CD14-positive monocyte (primary cell): ENCODE measurements at places on chromosomes 3 and 15.
A peak's percentile ranks its signal among the peaks of the same experiment; 100 is the strongest.

- no peak for DNase-seq
Measured at GRCh38 chr3:180117381-180118163, 80.8 kb upstream of the PEX5L start.

DNA sequence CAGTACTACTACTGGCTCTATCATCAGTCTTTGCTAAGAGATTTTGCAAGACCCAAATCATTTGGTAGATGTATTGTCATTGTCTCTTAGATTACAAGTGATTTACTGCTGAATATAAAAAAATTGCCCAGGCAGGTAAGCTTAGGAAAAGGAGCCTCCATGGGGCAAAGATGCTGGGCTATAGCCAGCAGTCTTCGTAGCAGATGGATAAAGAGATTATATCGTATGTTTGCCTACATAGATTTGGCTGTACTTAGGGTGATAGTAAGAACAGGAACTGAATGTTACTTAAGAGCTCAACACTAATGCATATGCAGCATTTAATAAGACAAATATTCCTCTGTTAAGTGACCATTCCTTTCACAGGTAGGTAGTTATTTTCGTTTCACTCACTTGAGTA, 48.9 kb downstream of the PTPRG start:
- DNase-seq: no peak

- no peak for DNase-seq
Measured at GRCh38 chr3:77524946-77525682, 485.2 kb downstream of the ROBO2 start.

DNA sequence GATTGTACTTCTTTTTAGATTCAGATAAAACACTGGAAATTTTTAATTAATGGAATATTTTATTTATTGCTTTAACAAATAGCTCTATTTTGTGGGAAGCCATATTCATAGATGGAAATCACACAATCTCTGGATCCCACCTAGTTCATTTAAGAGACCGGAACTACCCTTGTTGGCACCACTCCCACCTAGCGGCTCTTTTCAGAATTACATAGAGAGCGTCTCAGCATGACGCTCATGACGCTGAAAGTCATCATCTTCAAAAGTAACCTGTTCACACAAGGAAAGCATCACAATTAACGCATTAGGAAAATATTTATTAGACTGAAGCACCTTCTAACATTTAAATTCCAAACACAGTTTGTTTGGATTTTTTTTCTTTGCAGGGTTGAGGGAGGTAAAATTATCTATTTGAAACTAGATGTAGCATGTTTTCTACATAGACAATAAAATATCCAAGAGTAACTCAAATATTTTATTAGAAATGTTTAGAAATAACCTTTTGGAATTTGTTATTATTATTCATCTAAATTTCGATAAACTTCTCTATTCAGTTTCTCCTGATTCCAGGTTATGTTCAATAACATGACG, 214.9 kb upstream of the ARRDC4 start:
- peak; percentile 13 for DNase-seq

GRCh38 chr15:42182961-42183360, 25.1 kb downstream of the VPS39 start:
- DNase-seq: peak; percentile 75

- DNase-seq: no peak
Measured at GRCh38 chr3:11634081-11634635, 9.6 kb downstream of the VGLL4 start.

- DNase-seq: no peak
Measured at GRCh38 chr3:53846851-53847155, 435 bp downstream of the IL17RB start.

GRCh38 chr15:48866141-48866563, 11.8 kb upstream of the EID1 start:
- DNase-seq: no peak

DNA sequence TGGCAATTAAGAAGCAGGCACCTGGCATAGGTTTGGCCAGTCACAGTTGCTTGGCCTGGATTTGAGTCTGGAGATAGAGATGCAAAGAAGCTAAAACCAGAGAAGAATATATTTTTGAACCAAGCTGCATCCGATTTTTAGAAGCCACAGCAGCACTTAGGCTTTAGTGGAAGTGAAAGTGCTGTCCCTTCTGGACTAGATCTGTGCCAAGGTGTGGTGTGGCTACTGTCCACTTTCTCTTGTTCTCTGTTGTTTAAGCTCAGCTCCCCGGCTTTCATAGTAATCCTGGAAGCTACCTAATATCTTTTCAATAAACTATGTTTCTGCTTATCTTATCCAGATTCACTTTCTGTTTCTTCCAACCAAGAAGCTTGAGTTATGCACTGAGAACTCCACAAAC, 183.4 kb upstream of the THRB start:
- no peak for DNase-seq

DNA sequence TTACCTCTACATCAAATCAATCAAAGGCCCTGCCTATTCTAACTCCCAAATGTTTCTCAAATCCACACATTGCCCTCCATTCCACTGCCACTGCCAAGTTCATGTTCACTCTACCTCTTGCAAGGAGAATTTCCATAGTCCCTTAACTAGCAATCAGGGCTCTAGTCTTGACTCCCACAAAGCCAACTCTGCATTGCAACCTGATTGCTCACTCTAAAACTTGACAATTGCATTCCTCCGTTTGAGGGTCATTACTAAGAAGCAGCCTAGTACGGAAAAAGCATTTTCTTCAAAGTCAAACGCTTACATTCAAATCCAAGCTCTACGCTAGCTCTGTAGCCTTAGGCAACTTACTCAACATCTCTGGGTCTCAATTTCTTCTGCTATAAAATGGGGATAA, 1.2 kb downstream of the CPA3 start:
- DNase-seq: no peak

- no peak for DNase-seq
Measured at GRCh38 chr15:100055821-100056220, 286.0 kb downstream of the ADAMTS17 start.

DNA sequence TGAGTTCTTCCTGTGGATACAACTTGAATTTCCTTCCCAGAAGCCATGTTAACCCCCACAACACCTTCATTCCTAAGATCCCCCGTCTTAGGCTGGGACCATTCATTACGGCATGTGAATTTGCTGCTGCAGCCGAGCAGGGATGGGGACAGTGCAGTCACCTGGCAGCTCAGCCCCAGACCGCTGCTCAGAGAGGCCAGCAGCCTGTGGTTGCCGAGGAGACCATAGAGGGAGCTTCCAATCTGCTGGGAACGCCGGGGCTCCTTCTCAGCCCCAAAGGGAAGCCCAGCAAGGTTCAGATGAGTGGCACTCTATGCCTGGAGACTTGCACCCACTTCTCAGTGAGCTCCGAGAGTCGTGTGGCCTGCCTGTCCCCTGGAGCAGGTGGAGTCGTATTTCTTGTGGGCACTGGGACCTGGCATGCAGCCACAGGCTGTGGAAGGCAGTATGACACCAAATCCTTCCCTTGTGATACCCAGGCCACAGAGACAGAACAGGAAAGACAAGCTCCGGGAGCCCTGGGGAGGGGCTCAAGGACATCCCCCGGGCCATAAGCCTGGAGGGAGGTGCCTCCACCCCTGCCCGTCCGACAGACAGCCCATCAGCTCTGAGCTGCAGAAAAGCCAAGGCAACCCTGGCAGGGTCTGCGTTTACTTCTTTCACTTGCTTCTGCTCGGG, 167.3 kb downstream of the FAM43A start:
- DNase-seq: no peak

DNA sequence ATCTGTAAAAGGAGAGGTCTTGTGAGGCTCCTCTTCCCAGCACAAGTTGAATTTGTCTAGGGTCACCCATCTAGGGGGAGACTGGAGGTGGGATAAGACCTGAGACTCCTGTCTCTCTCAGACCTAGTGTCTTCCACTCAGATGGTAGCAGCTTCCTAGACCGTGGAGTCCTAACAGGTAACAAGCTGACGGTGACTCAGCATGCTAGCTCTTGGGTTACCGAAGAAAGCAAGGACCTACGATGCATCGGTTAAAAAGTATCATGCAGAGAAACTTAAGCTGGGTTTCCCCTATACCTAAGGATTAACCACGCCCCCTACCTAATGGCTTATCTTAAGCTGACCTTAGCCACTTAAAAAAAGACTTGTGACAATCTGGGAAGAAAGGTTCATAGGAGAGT, 7.6 kb downstream of the LRRN1 start:
- no peak for DNase-seq

- no peak for DNase-seq
Measured at GRCh38 chr15:77342807-77343206, 77.1 kb downstream of the PEAK1 start.

- DNase-seq: no peak
Measured at GRCh38 chr3:171274222-171274621, 186.0 kb downstream of the TNIK start.

DNA sequence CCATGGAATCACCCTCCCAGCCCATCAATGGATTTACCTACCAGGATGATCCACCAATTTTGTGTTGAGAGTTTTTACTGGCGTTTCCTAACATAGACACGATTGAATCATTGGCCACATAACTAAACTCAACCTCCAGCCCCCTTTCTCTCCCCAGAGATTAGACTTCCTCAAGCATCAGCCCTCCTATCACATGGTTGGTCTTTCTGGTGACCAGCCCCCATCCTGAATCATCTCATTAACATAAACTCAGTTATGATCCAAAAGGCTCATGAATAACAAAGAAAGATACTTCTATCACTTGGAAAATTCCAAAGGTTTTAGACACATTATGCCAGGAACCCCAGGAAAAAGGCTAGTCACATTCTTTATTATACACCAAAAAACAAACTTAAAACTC, 21.2 kb downstream of the PRKAR2A start:
- peak; percentile 27 for DNase-seq

DNA sequence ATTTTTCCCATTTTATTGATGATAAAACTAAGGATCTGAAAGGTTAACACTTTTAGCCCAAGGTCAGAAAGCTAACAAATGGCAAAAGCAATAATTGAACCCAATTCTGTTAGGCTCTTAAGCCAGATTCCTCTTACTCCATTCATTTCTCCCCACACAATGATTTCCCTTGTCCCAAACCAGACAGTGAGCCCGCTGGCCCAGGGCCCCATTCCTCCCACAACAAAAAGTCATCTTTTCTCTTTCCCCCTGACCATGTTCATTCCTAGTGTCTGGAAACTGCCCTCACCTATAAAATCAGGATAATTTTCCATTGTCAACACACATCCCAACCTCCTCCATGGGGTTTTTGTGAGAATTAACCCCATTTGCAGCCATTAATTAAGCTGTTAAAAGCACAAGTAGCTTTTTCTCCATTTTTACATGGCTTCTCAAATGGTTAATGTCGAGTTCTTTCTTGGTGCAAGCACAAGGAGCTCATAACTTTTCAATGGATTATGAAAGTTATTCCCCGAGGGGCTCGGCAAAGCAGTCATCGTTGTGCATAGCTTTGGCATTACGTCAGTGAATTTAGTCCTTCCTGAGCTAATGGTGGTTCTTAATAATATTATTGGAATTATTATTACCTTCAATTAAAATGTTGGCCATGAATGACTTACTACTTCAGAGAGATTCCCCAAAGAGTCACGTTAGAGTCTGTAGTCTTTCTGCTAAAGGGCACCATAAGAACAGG, 151.0 kb upstream of the WNT5A start:
- no peak for DNase-seq

DNA sequence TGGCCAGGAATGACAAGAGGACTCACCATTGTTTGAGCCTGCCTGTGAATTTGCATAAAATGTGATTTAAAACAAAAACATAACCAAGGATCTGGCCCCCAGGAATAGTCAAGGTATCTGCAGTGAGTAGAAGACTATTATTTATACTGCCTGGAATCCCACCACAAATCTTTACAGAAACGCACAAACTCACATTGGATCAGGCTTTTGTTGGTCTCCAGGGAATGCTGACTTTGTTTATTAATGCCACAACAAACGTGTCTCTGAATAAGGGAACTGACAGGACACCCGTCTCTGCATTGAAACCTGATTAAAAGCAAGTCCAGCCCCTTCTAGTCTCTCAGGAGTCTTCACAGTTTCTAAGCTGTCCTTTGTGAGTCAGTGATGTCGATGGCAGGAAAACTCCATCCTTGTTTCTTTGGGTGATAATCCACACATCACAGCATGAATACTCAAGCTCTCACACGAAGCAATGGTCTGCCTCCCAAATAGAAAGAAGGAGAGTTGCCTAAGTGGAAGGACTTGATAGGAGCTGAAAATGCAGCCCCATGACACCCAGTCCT, 37.7 kb downstream of the CLDN18 start:
- no peak for DNase-seq

GRCh38 chr3:78115983-78116382, 1076.1 kb downstream of the ROBO2 start:
- no peak for DNase-seq

- no peak for DNase-seq
Measured at GRCh38 chr3:55269636-55270035, 217.5 kb downstream of the WNT5A start.

DNA sequence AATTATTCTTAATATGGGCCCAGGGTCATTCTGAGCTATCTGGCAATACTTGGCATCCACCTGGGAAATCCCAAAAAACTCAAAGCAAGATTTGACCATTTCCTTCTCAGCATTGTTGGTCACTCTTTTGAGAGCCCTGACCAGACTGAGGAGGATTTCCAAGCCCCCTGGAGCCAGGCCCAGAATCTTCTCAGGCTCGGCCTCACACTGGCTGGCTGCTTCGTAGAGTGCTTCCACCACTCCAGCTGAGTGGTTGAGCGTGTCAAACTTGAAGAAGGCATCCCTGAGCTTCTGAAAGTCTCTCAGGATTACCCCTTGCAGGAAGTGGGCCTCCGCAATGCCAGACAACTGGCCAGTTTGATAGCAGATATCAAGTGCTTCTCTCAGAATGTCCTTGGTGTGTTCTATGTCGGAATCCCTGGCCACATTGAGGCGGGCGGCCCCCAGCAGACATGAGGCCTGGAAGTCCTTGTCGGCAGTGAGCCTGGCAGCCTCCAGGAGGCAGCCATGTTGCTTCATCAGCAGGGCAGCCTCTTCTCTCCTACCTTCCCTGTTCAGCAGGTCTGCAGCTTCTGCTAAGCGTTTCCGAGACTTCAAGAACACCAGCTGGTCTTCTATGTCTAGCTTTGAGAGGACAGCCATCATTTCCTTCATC, 68.9 kb upstream of the DCLK3 start:
- DNase-seq: no peak

- DNase-seq: no peak
Measured at GRCh38 chr3:180594631-180595558, 7.1 kb upstream of the TTC14 start.

- no peak for DNase-seq
Measured at GRCh38 chr3:119145128-119145499, 851 bp upstream of the TEX55 start.

GRCh38 chr3:61897848-61898247, 336.5 kb downstream of the PTPRG start:
- DNase-seq: no peak
